ENCODE measurements at places on chromosomes 5 and 9.

DNA sequence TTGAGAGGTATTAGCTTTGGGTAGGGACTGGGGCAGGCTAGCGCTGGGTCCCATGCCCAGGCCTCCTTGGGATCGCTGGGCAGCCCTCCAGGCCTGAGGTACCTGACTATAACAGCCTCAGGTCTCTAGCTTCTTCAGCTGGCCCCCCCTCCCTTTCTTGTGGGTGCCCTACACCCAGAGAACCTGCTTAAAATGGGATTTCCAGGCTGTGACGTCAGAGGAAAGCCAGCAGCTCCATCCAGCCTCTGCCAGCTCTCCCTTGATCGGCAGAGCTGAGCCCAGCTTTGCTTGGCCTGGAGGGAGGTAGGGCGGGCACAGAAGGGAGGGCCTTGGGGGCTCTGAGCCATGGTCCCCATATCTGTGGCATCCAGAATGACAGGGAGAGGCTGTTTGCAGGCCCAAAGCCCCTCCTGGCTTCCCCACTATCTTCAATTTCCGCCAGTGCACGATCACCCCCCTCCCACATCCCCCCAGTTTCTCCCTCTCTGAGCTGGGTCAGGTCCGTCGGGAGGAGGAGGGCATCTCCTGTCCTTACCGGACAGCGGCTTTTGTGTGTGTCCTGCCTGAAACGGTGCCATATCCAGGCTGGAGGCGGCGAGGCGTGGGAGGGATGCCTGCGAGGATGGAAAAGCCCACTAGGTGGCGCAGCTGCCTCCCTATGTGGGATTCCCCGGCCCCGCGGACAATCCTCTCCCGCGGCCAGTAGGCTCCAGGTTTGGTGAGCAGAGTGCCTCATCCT lies 10.8 kb downstream of the REEP2 start:
- DNase-seq = peak; percentile 80

DNA sequence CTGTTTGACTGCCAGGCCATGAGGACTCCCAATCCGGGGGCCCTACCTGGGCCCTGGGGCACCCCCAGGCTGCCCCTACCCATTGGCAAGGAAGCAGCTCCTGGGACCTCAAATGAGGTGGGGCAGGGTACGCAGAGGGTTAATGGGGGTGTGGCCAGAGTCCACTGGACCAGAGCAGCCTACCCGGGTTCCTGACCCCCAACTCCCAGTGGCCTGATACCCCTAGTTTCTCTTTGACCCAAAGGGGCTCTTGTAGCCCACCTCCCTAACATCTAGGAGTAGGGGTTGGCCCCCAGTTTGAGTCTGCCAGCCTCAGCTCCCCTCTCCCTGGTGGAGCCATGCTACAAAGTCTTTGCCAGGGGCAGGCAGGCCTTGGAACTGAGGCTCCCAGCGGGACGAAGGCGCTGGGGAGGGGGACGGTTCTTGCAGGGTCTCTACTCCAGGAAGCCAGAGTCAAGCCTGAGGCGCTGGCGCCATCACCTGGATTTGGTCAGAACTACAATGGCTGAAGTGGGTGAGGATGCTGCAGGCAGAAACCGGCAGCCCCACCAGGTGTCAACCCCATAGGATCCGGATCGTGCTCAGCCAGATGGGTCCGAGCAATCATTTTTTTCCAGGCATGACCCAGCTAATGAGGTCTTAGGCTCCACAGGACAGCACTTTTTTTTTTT lies 8.4 kb upstream of the CERCAM start:
- peak; percentile 35 for DNase-seq

DNA sequence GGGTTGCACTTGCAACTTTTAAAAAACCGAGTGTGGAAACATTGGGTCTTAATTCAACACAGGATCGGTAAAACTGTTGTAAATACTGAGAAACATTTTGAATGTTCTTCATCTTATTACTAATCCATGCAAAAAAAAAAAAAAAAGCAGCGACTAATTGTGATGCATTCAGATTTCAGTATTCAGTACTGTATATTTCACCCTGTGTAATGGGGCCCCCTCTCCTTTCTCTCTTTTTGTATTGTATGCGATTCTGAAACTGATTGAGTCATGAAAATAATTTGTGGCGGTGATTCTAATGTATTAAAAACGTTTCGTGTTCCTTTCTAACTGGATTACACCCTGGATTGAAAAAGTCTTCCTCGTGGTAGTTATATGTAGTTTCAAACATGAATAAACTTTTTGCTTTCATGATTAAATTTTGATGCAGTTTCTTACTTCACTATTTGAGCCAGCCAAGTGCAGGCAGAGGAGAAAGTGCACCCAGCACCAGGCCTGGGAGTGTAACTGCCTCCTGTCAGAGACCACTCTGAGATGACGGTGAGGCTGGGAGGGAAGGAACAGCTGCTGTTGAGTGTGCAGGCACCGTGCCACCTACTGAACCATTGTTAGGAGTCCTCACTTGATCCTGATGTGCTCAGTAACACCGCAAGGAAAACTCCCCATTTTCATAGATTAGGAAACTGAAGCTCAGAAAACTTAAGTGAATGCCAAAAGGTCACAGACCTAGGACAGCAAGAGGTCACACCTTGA lies 220.0 kb downstream of the PBX3 start:
- DNase-seq = no peak

DNA sequence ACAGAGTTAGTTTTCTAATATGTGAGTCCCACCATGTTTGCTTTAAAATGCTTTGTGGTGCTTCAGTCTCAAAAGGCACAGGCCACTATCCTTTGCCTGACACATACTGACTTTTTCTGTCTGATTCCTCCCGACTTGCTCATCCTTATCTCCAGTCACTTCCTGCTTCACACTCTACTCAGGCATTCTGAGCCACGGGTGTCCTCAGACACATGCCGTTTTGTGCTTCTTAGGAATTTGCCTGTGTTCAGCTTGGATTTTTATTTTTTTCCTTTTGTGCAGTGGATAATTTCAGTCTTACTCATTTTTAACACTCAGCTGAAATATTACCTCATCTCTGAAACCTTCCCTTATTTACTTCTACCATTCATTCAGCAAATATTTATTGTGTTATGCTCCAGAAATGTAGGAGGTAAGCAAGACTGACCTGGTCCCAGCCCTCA lies 54.1 kb downstream of the MAN2A1 start:
- DNase-seq = no peak

DNA sequence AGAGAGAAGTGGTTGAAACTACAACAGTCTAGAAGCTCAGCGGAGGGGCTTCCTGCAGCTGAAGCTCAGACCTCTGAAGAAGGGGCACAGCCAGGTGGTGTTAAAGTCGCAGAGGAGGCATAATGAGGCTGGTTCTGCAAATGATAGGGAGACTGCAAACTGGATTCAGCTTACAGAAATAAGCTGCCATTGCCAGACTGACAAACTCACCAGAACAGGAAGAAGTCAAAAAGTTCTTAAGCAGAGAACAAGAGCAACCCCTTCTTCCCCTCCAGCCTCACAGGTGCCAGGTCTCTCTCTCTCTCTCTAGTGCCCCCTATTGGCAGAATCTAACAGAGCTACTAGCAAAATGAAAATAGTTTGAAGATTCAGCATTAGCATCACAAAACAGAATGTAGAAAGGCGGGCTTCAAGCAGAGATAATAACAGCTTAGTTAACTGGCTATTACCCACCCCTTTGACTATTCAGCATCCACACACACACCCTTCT lies 76.7 kb downstream of the GRAMD2B start:
- peak; percentile 70 for DNase-seq

Data from GM12865 (cell line).